ENCODE measurements at places on chromosomes 5 and 9.

DNA sequence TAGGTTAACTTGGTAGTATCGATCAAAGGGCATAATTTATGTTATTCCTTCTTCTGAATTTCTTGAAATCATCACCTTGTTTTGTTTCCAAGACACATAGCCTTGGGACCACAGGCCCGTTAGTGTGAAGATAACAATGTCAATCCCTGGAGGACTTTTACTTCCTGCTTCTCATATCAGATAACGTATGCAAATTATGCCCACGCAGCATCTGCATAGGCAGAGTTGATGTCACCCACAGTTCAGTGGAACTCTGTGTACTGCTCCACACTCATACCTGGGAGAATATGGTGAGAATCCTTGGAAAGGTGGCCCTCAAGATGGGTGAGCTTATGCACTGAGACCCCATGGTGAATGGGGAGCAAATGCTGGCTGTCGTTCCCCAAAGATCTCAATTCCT is 95.0 kb downstream of the CFAP90 start:
- no peak for DNase-seq

- DNase-seq, result no peak
These were observed 119.1 kb upstream of the RASEF start for GRCh38 chr9:83182071-83182470.

DNA sequence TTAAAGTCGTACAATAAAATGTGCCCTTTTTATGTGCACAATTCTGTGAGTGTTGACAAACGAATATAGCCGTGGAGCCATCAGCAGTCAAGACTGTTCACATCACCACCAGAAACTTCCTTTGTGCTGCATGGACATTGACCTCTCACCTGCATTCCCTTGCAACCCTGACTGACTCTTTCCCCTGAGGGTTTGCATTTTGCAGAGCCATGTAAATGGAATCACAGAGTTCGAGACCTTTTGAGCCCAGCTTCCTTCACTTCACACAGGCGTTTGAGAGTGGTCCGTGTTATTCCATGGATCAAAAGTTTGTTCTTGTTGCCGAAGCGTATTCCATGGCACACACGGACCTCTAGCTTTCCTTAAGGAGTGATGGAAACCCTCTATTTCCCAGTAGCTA is 328.2 kb downstream of the DRD1 start:
- no peak for DNase-seq

- no peak for DNase-seq
These were observed 368.7 kb downstream of the EFNA5 start for GRCh38 chr5:107301999-107302398.

DNA sequence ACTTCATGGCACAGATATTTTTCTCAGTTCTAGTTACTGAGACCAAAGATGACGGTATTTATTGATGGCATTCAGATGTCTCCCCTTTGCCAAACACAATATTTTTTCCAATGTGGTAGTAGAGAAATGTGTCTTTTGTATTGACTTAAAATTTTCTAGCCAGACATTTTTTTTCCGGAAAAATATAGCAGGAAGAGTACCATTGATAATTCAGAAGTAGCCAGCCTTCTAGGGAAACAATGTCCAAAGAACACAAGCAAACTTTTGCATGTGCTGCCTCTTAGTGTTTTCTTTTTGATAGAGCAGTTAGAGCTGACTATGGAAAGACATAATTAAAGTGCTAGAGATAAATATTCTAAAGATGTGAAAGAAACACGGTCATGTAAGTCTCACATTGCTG is 231.4 kb downstream of the MARCHF11 start:
- no peak for DNase-seq

- no peak for DNase-seq
These were observed 941 bp downstream of the XPA start for GRCh38 chr9:97695995-97696802.

DNA sequence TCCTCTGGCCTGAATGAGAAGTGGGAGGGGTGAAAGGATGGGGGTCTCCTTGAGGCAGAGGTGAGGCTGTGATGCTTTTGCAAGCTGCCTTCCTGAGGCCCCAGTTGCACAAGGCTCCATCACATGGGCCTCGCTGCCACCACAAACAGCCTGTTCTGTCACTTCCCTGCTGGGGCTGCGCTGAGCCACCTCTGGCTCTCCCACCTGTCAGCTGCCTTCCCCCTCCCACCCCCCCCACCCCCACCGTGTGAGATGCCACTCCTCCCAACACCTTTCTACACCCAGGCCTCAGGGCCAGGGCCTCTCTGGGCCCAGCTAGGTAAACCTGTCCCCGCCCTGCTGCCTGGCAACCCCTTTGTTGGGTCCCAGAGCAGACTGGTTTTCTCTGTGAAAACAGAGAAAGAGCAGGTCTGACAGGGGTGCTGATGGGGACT is 4.5 kb upstream of the PDLIM4 start:
- no peak for DNase-seq

GRCh38 chr5:129747572-129748407 is at the start of gene MINAR2:
MINAR2 (plus strand) TSS chr5:129748094; CDS start chr5:129748191, 97 bp downstream.
- DNase-seq, result no peak

DNA sequence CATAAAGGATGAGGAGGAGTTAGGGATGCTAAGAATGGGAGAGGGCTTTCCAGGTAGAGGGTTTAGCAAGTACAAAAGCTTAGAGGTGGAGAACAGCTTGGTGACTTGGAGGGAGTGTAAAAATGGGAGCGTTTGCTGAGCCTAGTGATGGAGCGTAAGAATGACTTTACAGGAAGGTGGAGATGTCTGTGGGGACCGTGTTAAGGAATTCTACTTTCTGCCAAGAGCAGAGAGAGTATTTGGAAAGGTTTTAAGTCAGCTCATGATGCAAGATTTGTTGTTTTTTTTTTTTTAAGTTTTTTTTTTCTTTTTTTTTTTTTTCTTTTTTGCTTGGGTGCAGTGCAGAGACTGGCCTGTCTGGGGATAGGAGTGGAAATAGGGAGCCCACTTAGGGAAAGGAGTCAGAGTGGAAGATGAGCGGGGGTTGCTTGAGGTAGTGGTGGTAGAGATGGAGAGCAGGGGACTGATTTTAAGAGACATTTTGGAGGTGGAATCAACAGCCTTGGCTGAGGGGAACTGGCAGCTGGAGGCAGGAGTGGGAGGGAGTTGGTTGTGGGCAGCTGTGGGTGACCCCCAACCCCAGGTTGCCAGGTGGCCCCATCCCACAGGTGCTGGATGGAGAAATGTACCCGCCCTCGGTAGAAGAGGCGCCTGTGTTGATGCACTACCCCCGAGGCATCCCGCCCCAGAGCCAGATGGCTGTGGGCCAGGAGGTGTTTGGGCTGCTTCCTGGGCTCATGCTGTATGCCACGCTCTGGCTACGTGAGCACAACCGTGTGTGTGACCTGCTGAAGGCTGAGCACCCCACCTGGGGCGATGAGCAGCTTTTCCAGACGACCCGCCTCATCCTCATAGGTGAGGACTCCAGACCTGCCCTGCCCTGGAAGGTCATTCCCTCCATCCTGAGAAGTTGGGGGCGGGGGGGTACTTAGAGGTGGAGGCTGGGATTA is 12.4 kb downstream of the PTGS1 start:
- DNase-seq, result no peak

- no peak for DNase-seq
These were observed 21.6 kb downstream of the SH3TC2 start for GRCh38 chr5:149041242-149041641.

- DNase-seq, result no peak
These were observed 388.6 kb upstream of the CDH6 start for GRCh38 chr5:30804739-30805505.

DNA sequence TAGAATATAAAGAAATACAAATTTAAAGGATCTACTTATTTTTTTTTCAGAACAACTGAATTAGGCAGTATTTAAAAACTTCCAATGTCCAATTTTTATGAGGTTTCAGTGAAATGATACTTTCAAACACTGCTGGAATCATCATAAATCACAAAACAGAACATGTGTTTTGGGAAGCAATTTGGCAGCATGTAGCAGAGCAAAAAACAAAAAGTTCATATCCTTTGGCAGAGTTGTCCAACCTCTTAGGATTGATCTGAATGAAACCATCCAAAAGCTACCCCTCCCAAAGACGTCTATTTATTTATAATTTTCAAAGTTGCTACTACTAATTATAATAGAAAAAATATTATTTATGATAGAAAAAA is 192.4 kb upstream of the PUM3 start:
- DNase-seq, result no peak

DNA sequence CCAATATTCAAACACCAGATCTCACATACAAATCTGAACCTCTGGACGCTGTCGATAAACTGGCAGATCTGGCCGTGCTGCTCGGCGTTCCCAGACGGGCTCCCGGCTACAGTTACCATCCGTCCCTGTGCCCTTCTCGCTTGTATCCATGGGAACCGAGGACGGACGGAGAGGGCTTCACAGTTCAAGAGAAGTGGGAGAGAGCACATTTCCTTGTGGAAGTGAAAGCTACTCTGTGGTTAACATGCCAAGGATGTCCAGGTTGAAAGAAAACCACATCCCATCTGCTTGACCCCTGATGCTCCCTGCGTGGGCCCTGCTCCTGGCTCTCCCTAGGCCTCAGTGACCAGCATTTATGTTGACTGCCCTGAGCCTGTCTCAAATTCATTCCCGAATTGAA is 6.3 kb upstream of the DBN1 start:
- no peak for DNase-seq

GRCh38 chr9:109026306-109026705 is 13.0 kb upstream of the CTNNAL1 start:
- no peak for DNase-seq

DNA sequence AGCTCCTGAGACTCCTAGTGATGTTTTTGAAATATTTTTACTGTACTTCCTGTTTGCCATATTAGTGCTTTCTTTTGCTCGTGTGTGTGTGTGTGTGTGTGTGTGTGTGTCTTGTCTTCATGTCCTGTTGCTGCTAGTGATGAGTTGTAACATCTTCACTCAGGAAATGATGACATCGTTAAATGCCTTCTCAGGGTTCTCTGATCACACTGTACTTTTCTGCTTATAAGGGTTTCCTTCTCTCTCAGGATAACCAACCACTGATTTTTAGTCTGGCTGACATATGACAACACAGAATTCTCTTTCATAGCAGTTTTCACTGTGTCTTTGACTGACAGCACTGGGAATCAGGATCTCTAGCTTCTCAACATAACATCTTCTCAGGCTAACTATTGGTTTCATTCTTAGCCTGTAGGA is 16.1 kb downstream of the SV2C start:
- DNase-seq, result no peak

- DNase-seq, result no peak
These were observed 162.9 kb upstream of the ELL2 start for GRCh38 chr5:96124589-96124988.

DNA sequence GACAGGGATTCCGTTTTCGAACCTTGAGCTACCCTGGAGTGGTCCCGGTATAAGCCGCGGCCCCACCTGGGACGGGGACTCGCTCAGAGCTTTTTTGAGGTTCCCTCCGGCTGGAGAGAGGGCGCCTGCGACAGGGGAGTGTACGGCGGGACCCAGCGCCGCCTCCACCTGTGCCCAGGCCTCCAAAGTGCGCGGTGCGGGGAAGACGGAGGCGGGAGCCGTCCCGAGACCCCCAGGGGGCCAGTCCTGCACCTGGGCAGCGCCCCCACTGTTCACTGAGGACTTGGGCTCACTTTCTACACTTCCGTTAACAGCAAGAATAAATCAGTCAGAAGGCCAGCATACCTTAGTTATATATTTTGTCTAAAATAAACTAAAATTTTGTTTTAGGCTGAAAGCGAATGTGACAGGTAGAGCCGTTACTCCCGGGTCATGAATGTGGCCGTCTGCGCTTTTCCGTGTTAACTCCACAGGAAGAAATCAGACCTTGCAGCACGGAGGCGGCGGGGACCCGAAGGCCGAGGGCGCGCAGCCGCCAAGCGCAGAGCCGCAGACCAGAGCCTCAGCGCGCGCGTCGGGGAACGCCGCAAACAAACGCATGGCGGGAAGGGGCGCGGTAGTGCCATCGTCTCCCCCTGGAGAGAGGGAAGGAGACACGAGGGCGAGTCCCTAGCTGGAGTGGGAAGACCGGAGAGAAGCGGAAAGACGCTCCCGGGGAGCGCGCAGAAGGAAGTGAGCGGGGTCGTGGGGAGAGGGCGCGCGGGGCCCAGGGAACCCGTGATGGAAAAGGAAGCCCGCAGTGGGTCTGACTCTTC is 14.1 kb downstream of the TRIM7 start:
- no peak for DNase-seq

- no peak for DNase-seq
These were observed 61.1 kb downstream of the TMOD1 start for GRCh38 chr9:97562542-97562941.
